NCI-H146 (cell line): ENCODE measurements at places on chromosomes 3 and 15.

DNA sequence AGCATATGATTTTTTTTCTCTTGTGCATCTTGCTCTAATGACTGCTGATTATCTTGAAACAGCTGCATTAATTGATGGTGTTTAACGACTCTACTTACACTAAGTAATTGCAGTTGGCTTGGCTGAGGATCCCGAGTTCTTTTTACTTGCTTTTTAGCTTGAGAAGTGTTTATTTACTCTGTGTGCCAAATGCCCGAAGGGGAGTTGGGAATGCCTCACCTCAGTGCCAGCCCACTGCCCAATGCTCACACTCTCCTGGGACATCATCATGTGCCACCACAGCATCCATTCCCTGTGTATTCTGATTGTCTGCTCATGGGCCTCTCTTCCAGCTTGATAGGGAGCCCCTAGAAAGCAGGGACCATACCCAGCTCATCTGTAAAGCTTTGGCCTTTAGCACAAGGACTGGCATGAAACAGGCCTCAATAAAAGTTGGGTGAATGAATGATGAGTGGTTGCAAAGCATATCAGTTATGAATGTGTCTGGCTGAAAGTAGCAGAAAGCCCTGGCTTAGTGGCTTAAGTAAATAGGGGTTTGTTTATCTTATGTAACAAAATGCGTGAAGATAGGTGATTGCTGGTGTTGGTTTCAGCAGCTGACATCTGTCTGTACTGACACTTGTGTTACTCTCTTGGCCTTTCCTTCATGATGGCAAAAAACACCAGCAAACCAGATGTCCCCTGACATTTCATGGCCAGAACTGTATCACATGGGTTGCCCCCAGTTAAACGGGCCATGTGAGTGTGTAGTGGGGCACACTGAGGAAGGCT is 8.1 kb downstream of the PXYLP1 start:
- peak; percentile 57 for DNase-seq

DNA sequence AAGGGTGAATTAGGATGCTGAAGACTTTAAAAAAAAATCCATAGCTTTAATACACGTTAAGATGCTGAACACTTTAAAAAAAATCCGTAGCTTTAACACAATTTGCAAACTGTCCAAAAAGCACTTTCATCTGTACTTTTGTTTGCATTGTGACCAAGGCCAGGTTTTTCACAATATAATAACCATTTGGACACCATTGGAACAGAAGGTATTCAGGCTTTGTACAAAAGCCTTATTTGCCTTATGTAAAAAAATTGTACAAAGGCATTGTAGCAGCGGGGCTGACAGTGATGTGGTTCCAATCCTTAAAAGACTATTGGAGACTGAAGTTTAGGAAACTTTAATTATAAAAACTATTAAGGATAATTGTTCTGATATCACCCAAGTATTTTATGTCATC is 15.2 kb upstream of the ICE2 start:
- no peak for DNase-seq

DNA sequence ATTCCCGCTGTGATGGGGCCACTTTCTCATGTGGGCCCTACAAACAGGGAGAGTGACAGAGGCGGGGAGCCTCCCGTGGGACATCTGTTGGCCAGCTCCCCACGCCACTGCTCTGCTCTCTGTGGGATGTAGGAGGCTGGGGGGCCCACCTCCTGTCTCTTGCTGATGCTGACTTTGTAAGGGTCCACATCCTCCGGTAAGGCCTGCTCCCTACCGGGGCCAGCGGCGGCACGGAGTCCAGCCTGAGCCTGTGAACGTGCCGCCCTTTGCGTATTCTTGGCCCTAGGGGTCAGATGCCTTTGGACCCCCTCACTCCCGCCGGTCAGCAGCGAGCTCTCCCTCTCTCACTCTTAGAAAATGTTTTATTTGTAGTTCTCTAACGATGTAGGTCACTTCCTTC is 153.2 kb downstream of the LRRC28 start:
- DNase-seq = no peak

DNA sequence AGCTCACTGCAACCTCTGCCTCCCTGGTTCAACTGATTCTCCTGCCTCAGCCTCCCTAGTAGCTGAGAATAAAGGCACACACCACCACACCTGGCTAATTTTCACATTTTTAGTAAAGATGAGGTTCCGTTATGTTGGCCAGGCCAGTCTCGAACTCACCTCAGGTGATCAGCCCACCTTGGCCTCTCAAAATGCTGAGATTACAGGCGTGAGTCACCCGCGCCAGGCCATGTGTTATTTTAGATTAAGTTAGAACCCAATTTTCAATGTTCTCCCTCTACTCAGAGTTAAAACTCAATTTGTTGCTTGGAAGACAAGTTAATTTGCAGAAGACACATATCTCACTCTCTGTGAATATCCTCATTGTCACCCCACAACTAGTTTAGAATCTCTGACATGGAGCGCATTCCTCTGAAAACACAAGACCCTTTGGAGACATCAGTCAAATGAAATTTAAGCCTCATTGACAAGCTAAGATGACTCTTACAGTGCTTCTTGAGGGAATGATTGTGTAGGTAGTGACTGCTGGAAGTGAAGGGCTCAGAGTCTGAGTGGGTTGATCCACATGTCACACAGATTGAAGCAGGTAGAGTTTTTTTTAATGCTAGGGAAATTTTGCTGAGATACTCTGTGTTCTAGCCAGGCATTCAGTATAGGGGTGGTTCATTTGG is 60.6 kb upstream of the FRMD4B start:
- no peak for DNase-seq

- DNase-seq = no peak
Measured at GRCh38 chr15:78224023-78224411, 10.3 kb downstream of the ACSBG1 start.

DNA sequence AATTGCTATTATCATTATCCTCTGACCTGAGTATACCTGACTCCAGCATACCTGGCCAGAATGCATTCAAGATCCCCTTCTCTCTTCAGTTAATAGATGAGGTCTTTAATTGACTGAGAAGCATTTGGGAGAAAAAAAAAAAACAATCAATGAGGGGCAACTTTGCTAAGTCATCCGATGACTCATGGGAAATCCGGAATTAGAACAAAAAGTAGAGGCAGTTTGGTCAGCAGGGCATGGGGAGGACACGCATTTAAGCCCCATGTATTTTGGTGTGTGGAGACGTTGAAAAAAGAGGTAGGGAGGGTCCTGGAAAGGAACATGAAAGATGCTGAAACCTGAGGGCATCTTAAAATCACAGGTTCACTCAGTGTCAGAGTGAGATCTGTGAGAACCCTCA is 256.2 kb downstream of the RORA start:
- DNase-seq = no peak

- no peak for DNase-seq
Measured at GRCh38 chr15:66580643-66581042, 14.8 kb upstream of the LCTL start.

- no peak for DNase-seq
Measured at GRCh38 chr3:195582947-195583346, 793 bp downstream of the APOD start.

GRCh38 chr15:29208352-29208751 is 61.3 kb downstream of the NSMCE3 start:
- DNase-seq = no peak

DNA sequence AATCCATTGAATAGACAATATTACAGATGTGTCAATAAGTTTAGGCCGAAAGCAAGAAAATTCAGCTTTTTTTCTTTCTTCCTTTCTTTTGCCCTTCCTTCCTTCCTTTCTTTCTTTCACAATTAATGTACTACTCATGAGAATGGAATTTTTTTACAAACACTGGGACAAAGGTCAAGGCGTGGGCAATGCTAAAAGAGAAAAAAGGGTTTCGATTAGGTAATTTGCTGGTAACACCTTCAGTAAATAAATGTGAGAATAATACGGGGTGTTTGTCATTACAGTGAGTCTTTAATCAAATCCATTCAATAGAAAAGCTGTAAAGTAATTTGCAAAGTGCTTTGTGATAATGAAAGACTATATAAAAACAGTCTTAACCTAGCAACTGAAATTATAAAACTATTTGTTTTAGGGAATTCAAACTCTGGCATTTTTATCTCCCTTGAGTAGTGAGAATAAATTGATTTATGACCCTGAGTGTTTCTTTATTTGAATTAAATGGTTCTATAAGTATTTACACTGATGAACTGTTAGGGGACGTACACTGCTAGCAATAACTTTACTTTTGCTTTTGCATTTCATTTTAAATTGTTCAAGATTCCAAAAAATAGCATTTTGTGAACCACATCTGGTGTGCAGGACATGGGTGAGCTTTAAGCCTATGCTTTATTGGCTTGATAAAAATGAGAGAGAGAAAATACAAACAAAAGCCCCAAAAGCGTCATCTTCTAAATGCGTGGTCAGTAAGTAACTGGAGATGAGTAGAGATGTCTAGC is 104.2 kb upstream of the THRB start:
- peak; percentile 9 for DNase-seq

DNA sequence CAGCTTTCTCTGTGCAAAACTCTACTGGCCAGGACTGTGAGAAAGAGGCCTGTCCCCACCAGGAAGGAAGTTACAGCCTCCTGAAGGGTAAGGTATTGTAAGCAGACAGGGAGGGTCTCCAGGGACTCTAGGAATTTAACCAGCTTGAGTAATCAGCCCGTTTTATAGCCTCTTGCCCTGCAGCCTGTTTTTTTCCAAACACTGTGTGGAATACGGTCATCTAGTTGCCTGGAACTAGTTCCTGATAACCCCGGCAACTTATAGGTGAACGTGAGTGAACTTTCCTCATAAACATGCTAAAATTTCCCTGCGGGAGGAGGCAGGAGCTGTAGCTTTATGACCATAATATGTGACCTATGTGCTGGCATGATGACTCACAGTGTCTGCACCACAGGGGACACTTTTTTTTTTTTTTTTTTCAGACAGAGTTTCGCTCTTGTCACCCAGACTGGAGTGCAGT is 60.1 kb upstream of the DAZL start:
- DNase-seq = no peak

GRCh38 chr3:44259404-44259803 is 17.7 kb downstream of the TOPAZ1 start:
- no peak for DNase-seq

DNA sequence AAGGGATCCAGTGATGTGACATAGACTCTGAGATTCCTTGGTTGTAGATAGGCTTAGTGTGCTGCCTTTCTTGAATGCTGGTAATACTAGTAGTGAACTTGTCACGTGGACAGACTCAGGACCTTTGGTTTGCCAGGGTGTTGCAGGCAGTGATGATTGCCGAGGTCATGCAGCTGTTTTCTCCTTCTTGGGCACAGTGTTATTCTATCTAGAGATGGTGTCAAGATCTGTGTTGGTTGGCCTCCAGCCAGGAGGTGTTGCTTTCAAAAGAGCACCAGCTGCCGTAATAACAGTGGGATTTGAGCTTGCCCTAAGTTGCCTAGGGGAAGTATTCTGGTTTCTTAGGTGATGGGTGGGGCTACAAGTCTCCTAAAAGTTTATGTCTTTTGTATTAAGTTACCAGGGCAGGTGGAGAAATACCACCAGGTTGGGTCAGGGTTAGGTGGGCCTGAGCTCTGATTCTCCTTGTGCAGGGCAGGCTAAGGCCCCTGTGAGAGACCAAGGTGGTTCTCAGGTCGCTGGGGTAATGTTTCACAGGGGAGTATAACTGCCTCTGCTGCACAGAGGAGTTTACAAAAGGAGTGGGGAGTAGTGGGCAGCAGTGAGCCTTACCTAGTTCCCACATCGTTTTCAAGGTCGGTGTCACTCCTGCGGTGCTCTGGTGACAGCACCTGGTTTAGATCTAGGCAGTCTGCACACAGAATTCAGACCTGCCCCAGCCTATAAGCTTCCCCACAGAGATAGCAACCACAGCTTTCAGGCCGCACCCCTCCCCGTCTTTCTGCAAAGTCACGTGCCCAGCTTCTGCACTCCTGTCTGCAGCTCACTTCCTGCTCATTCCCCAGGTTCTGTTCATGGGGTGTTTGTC is 350.3 kb downstream of the DOCK3 start:
- no peak for DNase-seq

GRCh38 chr3:195715583-195716266 is 5.1 kb upstream of the MUC20 start:
- no peak for DNase-seq

DNA sequence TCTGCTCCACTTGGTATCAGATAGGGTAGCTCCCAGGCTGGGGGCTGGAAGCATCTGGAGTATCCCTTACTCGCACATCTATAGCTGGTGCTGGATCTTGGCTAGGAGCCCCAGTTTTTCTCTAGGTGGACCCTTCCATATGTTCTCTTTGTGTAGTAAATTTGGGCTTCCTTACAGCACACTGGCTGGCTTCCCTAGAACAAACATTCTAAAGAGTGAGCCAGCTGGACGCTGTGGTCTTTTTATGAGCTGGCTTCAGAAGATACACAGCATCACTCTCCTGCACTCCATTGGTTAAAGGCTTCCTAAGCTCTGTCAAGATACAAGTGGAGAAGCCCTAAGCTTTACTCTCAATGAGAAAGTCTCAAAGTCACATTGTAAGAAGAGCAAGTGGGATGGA is 322.1 kb downstream of the WDR72 start:
- DNase-seq = no peak

DNA sequence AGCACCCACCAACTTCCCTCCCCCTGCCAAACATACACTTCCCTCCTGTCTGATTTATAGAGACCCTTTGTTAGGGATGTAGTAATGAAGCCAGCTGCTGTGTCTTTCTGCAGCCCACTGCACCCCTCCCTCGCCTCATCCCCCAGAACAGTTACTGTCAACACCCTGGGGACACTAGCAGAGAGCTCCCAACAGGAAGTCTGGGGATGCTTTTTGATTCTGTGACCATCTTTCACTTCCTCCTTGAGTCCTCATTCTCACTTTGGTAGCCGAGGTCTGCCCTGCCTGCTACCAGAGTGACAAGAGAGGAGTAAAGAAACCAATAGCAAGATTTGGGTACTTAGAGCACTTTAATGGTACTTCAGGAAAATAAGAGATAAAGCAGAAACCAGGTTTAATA is 201.6 kb downstream of the SATB1 start:
- no peak for DNase-seq

DNA sequence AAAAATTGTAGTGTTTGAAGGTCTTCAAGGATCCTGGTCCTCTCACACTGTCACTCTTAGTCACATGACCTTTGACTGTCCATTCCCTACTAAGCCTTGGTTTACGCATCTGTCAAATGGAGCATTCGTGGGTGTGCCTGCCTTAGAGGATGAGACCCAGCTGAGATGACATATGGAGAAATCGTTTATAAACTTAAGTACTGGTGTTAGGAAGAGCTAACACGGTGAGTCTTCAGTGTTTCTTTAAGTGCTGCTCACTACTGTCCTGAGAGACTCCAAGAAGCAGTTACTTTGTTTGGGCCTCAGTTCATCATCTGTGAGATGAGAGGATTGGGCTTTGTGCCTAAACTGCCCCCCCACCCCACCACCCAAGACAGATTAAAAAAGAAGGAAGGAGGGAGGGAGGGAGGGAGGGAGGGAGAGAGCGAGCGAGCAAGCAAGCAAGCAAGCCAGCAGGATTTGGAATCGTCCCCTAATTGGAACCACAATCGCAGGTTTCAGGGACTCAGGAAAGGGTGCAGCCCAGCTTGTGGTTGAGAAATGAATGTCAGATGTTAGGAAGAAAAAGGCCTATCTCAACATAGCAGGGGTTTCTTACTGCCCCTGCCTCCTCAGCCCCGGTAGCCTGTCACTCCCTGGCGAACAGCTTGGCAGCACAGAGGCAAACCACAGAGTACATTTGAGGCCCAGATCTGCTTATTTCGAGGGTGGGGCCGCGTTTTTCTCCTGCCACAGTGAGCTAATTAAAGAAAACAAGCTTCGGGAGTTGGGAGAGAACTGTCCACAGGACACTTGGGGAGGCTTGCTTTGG is 32.7 kb downstream of the SMAD3 start:
- DNase-seq = no peak
